ENCODE measurements at places on chromosomes 12 and 14.

- DNase-seq, result no peak
Measured at GRCh38 chr14:67285876-67286452, 44.7 kb downstream of the PALS1 start.

GRCh38 chr14:54193871-54194270, 202.9 kb upstream of the CDKN3 start:
- no peak for DNase-seq

DNA sequence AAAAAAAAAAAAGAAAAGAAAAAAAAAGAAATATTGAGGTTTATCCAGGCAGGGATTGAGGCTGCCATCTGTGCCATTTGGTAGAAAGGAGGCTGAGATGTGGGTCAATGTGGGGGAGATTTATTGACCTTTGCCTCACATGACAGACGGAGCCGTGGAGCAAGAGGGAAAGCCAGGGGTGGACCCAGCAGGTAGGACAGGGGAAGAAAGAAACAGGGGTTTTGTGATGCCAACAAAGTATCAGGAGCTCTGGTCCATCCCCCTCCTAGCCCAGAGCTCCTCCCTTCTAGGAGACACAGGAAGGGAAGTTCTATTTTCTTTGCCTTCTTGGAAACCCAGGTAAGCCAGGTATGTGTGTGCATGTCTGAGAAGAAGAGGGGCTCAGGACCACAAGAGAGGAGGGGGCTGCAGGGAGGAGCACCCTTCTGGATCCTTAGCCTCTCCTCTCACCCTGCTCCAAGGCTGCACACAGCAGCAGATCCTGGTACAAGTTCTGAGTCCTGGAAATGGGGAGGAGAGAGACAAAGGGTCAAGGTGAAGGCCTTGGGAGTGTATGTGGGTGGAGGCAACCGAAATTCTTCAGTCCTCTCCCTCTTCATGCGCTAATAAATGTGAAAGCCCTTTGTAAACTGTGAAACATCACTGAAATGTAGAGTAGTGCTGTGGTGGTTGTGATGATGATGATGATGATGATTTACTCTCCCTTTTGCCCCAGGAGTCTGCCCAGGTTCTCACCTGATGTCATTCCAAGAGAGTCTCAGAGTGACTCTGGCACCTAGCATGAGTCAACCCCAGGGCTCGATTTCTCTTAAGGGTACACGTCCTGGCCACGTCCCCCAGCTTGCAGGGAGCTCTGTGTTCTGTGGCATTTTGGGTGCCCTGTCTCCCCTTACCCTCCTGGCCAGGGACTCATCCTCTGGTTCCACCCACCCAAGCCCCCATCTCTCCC, 26.3 kb downstream of the ZFP36L1 start:
- no peak for DNase-seq

GRCh38 chr12:52023976-52024688, 17.4 kb downstream of the TAMALIN start:
- DNase-seq, result no peak

- no peak for DNase-seq
Measured at GRCh38 chr14:63800083-63800482, 52.7 kb upstream of the SYNE2 start.

DNA sequence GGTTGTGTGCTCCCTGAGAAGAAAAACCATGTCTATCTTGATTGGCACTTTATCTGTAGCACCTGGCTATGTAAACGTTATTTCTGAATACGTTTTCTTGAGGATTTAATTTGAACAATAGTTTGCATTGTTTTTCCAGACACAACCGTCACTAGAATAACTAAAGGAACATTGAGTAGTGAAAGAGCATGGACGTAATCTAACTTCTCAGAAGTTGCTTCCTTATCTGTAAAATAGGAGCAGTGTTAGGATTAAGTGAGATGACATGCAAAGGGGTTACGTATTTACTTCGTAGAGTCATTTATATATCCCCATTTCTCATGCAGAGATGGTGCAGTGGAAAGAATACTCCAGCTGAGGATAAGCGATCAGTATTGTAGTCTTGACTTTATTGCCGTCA, 8.1 kb downstream of the AEBP2 start:
- no peak for DNase-seq

DNA sequence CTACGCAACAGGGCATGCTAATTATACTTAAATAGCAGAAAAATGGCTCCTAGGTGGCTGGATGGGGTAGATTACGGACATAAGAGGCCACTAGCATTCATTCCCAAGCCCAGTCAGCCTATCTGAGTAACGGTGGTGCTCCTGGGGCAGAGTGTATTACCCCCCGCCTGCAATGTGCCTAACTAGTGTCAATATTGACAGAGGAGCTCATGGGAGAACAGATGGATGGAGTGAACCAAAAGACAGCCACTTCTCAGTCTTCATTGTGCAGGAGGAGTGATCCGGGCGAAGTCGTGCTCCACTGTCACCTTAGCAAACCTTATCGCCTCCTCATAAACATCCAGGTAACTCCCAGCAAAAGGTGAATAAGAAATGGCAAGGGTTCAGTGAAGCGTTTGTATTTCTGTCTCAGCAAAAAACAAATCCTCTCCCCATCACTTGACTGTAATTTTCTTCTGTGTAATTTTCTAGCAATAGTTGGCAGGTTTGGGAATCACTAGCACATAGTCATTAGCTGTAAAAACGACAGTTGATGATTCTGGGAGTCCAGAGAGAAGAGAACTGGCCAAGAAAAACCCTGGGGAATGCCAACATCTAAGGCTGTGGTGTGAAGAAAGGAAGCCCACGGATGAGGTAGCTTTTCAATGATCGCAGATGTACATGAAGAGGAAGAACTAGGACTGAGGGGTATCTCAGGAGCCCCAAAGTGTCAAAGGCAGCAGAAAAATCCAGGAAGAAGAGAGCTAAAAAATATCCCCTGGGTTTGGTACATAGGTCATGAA, 126.6 kb upstream of the BCL2L14 start:
- DNase-seq, result no peak

DNA sequence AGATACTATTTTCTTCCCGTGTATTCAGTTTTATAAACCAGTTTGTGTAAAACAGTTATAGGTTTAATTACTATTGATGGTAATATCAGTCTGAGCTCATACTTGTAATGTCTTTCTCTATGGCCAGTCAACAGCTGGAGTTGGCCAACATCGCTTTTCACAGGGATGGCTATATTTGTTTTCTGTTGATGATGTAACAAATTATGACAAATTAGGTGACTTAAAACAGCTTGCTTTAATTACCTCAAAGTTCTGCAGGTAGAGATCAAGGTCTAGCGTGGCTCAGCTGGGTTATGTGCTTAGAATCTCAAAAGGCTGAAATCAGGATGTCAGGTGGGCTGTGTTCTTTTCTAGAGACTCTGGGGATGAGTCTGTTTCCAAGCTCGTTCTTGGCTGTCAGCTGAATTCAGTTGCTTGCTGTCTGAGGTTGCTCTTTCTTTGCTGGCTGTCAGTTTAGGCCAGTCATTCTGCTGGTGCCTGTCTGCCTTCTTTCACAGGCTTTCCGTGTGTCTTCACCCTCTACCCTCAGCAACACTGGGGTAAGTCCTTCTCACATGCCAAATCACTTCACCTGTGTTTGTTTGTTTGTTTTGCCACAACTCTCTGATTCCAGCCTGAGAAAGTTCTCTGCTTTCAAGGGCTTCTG, 370.2 kb upstream of the E2F7 start:
- DNase-seq, result no peak

DNA sequence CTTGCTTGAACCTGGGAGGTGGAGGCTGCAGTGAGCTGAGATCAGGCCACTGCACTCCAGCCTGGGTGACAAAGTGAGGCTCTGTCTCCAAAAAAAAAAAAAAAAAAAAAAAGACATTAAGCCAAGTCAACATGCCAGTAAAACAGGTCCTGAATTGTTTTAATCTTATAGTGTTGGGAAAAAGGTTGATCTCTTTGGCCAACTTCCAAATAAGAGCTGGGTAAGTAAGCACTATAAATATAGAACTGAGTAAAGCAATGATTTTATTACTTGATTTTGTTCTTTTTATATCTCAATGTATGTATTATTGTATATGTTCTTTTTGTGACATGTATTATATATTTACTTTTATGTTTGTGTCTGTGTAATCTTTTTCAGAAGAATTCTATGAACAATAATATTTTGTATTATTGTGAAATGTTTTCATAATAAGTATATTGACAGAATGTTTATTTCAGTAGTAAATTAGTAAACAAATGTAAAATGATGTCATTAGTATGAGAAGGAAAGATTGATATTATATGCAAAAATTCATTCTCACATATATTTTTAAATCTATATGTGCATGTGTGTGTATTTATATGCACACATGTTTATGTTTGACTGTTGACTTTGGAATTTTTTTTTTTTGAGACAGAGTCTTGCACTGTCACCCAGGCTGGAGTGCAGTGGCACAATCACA, 9.6 kb upstream of the AKAP6 start:
- DNase-seq, result no peak

DNA sequence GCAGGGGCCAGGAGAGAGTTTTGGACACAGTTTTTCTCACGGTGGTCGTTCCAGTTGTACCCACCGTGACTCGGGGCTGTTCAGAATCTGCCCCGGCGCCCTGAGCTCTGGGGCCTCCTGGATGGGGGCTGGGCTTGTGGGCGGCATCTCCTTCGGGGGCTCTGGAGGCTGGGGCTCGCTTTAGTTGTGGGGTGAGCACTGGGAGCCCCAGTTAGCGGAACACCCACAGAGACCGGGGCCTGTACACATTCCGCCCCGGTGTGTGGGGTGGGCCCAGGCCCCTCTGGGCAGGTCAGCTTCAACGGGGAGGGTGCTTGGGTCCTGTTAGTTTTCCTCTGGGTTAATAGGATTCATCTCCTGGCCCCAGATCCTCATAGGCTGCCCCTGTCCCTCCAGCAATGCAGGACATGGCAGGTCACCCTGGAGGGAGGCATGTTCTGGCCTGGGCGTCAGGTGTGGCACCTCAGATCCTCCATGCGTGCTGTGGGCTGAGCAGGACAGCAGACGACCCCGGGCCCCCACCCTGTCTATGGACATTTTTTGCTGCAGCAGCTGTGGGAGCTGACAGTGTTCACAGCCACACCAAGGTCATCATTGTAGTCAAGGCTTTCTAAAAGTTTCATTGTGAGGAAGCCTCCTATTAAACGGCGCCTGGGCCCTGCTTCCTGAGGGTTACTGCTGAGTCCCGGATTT, 393.2 kb downstream of the TMEM121 start:
- DNase-seq, result no peak

Measured in natural killer cell treated with Interleukin-12 subunit alpha and Interleukin-12 subunit beta and Interleukin-15 and Interleukin-18, amount 100 ng/mL, for 72 hours (primary cell).